Esophagus muscularis mucosa (tissue), 4 donors: ENCODE measurements at places on chromosomes 13 and 19. TPM values are rescaled to one million over a fixed set of nuclear protein-coding genes. Genes with fewer than 3 reads are reported as not detected.

- H3K4me1 ChIP-seq = peaks cover 32% of the 10 kb centered on the region
- peaks cover 36% of the 10 kb centered on the region for H3K36me3 ChIP-seq
- peak overlapping the region; percentile 94 for H3K27ac ChIP-seq
- peak overlapping the region; percentile 56 for H3K4me3 ChIP-seq
- H3K27me3 ChIP-seq = no peaks in the 10 kb centered on the region
Measured at GRCh38 chr19:48480558-48481500, 11.7 kb downstream of the CYTH2 start.

DNA sequence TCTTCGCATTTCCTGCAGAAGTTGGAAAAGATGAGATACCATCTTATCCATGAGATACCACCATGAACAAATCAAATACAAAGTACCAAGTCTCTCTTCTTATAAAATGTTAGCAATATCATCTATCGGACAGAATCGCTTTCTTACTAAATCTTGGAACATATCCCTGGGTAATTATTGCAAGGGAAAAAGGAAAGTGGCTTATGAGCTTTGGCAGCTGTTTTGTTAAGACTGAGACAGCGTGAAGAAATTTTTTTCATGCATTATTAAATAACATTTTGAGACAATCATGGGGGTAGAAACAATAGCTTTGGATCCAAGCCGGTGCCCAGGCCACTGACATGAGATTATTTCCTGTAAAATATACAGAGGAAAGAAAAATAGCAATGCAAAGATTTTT is 84.5 kb downstream of the DOCK9 start:
- H3K36me3 ChIP-seq = peaks cover 71% of the 10 kb centered on the region
- no peak overlapping the region for H3K4me3 ChIP-seq
- no peak overlapping the region for H3K27ac ChIP-seq
- peaks cover 13% of the 10 kb centered on the region for H3K4me1 ChIP-seq

The ZNF57 gene
- 2.2 TPM for total RNA-seq

The B3GNT8 gene
- 7.8 TPM for total RNA-seq

GRCh38 chr19:35124098-35125060 is 8.8 kb downstream of the FXYD3 start:
- DNase-seq = peak; percentile 95
- H3K4me1 ChIP-seq = peaks cover 59% of the 10 kb centered on the region
- H3K4me3 ChIP-seq = peak overlapping the region; percentile 61

The CABP5 gene
- total RNA-seq = not detected

DNA sequence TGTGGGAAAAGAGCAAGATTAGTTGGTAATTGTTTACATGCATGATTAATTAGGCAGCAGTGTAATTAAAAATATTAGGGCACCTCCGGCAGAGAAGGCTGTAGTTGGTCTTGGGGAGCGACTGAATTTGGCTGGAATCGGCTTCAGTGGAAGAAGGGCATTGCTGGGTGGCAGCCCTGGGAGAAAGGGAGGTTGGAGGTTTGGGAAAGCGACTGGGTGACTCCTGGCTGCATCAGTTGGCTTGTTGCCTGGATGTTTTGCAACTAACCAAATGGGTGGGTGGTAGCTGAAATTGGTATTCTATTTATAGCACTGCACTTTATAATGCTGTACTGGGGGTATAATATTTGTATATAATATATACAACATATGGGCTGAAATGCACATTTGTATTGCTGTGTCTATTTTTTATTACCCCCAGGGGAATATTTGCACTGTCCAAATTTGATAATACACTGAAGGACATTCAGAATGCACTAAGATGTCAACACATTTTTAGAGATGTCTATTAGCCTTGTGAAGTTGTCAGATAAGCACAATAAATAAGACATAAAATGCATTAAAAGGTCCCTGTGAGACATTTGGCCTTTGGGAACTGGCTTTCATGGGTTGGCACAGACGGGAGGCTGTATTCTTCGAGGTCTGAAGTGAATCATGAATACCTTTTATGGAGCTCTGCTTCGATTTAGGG is 1.7 kb downstream of the B3GLCT start:
- H3K4me3 ChIP-seq = no peak overlapping the region
- peak overlapping the region; percentile 95 for H3K27ac ChIP-seq
- DNase-seq = no peak

- peak overlapping the region; percentile 71 for H3K27ac ChIP-seq
- H3K27me3 ChIP-seq = no peaks in the 10 kb centered on the region
- peaks cover 15% of the 10 kb centered on the region for H3K4me1 ChIP-seq
- DNase-seq = no peak
- no peaks in the 10 kb centered on the region for H3K36me3 ChIP-seq
- H3K4me3 ChIP-seq = peak overlapping the region; percentile 73
Measured at GRCh38 chr13:36130552-36131221, 495 bp downstream of the DCLK1 start.

- peaks cover 16% of the 10 kb centered on the region for H3K27me3 ChIP-seq
- H3K27ac ChIP-seq = peak overlapping the region; percentile 83
- DNase-seq = no peak
- no peak overlapping the region for H3K4me3 ChIP-seq
- peaks cover 5% of the 10 kb centered on the region for H3K36me3 ChIP-seq
- H3K4me1 ChIP-seq = peaks cover 75% of the 10 kb centered on the region
Measured at GRCh38 chr19:1858412-1859081, 4.8 kb downstream of the KLF16 start.

DNA sequence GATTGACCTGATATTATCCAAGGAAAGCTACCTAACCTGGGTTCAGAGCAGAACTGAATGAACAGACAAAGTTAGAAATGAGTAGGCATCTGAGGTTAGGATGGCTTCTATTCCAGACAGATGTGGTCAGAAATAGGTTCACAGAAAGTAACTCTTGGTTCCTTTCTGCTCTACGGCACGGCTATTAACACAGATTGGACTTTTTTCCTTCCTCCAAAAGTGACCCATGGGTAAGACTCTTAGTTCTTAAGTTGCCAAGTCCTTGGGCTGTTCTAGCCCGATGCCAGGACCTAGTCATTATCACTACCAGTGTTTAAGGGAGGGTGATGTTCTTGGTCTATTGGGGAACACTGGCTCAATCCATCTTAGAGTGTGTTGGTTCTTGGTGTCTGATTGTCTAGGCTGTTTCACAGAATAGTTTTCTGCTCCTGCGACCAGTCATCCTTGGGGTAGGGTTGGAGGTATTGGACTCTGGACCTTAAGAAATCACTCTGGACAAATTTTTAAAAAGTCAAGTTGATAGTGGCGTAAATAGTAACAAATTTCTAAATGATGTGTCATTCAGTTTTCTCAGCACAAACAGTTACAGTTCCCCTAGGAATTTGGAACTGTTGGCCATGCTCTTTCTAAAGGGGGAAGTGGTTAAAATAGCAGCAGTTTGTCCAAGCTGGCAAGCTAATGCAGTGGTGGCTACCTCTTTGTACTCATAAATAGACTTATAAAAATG is 60.1 kb upstream of the MYCBP2 start:
- H3K4me3 ChIP-seq = no peak overlapping the region
- DNase-seq = no peak

The ZFP14 gene
- 4.0 TPM for total RNA-seq

- H3K27ac ChIP-seq = peak overlapping the region; percentile 99
- no peaks in the 10 kb centered on the region for H3K27me3 ChIP-seq
- H3K4me3 ChIP-seq = peak overlapping the region; percentile 85
- peaks cover 50% of the 10 kb centered on the region for H3K36me3 ChIP-seq
- DNase-seq = no peak
- peaks cover 7% of the 10 kb centered on the region for H3K4me1 ChIP-seq
Measured at GRCh38 chr19:5789886-5790558, 941 bp downstream of the DUS3L start.

The GPR183 gene
- total RNA-seq = 21.4 TPM

GRCh38 chr19:20233105-20233504 is 66.1 kb downstream of the ZNF486 start:
- H3K27ac ChIP-seq = no peak overlapping the region
- no peak for DNase-seq
- H3K4me1 ChIP-seq = peaks cover 7% of the 10 kb centered on the region

- no peak for DNase-seq
- no peaks in the 10 kb centered on the region for H3K27me3 ChIP-seq
- H3K4me1 ChIP-seq = peaks cover 4% of the 10 kb centered on the region
Measured at GRCh38 chr19:11299946-11300810, 4.2 kb downstream of the TSPAN16 start.

The CFAP97D2 gene
- total RNA-seq = not detected

DNA sequence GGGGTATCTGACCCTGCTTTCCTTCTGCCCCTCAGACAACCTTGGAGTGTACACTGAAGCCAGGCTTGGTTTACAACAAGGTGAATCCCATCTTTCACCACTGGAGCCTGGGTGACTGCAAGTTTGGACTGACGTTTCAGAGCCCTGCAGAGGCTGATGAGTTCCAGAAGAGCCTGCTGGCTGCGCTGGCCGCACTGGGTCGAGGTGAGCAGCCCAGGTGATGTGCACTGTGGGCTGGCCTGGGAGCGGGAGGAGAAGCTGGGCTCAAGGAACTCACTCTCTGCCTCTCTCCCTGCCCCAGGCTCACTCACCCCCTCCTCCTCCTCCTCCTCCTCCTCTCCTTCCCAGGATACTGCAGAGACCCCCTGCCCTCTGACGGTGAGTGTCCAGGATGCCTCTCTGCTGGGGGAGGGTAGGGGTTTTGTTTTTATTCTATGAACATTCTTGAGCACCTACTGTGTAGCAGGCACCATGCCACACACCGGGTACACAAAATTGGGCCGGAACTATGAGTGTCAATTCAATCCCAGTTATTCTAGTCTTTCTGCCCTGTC is 3.5 kb downstream of the SPRED3 start:
- H3K27ac ChIP-seq = no peak overlapping the region
- no peak overlapping the region for H3K4me3 ChIP-seq
- no peak for DNase-seq
- no peaks in the 10 kb centered on the region for H3K36me3 ChIP-seq
- H3K27me3 ChIP-seq = peaks cover 56% of the 10 kb centered on the region

The TTYH1 gene
- total RNA-seq = 0.83 TPM

The N4BP2L1 gene
- 12.5 TPM for total RNA-seq

DNA sequence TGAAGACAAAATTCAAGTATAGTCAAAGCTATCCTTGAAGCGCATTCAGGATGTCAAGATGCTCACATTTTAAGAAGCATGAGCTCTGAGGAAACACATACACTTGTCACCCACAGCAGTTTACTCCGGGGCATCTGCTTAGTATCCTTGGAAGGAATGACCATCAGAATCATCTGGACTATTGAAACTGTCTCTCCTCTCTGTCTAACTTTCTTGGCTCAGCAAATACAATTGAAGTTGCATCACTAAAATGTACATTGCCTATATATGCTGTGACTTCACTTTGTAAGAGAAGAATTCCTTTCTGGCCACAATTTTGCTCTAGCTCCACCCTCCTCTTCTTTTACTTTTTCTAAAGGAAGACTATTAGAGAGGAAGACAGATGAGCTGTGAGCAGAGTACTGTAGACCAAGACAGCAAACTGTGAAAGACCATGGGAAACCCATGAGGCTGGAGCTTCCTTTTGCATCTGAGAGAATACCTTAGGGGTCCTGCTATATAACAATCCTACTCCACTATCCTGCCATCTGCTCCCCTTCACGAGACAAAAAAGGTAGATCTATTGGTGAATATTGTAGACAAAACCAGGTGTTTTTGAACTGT is 906.3 kb downstream of the PCDH9 start:
- no peaks in the 10 kb centered on the region for H3K27me3 ChIP-seq
- no peak for DNase-seq
- H3K27ac ChIP-seq = no peak overlapping the region
- H3K36me3 ChIP-seq = no peaks in the 10 kb centered on the region
- no peaks in the 10 kb centered on the region for H3K4me1 ChIP-seq
- no peak overlapping the region for H3K4me3 ChIP-seq

- DNase-seq = no peak
- H3K4me3 ChIP-seq = no peak overlapping the region
- H3K36me3 ChIP-seq = no peaks in the 10 kb centered on the region
- peak overlapping the region; percentile 62 for H3K27ac ChIP-seq
- H3K27me3 ChIP-seq = no peaks in the 10 kb centered on the region
Measured at GRCh38 chr13:67148161-67148571, 82.0 kb downstream of the PCDH9 start.

GRCh38 chr13:100333141-100333540 is 244.2 kb downstream of the PCCA start:
- no peaks in the 10 kb centered on the region for H3K4me1 ChIP-seq
- no peak overlapping the region for H3K27ac ChIP-seq
- H3K4me3 ChIP-seq = no peak overlapping the region
- no peaks in the 10 kb centered on the region for H3K27me3 ChIP-seq
- DNase-seq = no peak

- no peak for DNase-seq
- no peaks in the 10 kb centered on the region for H3K4me1 ChIP-seq
- H3K4me3 ChIP-seq = no peak overlapping the region
- H3K27ac ChIP-seq = no peak overlapping the region
- H3K36me3 ChIP-seq = peaks cover 11% of the 10 kb centered on the region
Measured at GRCh38 chr13:49279885-49280284, 32.2 kb downstream of the CDADC1 start.

DNA sequence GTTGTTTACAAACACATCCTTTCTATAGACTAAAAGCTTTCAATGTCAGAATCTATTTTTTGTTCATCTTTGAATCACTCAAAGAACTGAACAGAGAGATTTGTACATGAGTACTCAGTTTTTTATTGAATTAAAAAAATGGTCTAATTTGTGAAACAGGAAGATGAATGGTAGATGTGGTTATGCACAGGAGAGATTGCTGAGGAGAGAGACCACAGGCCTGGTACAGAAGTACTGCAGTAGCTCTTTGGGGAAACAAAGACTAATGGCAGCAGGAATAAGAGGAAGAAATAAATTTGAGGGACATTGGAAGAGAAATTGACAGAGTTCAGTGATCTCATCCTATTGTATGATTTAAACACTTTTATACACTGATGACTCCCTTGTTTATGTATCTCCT is 222.0 kb upstream of the ARGLU1 start:
- peak; percentile 10 for DNase-seq
- no peak overlapping the region for H3K27ac ChIP-seq
- H3K27me3 ChIP-seq = no peaks in the 10 kb centered on the region
- no peaks in the 10 kb centered on the region for H3K36me3 ChIP-seq
- no peaks in the 10 kb centered on the region for H3K4me1 ChIP-seq

- DNase-seq = no peak
- no peak overlapping the region for H3K27ac ChIP-seq
- H3K36me3 ChIP-seq = no peaks in the 10 kb centered on the region
- no peak overlapping the region for H3K4me3 ChIP-seq
Measured at GRCh38 chr19:29596885-29597525, 9.1 kb upstream of the POP4 start.

DNA sequence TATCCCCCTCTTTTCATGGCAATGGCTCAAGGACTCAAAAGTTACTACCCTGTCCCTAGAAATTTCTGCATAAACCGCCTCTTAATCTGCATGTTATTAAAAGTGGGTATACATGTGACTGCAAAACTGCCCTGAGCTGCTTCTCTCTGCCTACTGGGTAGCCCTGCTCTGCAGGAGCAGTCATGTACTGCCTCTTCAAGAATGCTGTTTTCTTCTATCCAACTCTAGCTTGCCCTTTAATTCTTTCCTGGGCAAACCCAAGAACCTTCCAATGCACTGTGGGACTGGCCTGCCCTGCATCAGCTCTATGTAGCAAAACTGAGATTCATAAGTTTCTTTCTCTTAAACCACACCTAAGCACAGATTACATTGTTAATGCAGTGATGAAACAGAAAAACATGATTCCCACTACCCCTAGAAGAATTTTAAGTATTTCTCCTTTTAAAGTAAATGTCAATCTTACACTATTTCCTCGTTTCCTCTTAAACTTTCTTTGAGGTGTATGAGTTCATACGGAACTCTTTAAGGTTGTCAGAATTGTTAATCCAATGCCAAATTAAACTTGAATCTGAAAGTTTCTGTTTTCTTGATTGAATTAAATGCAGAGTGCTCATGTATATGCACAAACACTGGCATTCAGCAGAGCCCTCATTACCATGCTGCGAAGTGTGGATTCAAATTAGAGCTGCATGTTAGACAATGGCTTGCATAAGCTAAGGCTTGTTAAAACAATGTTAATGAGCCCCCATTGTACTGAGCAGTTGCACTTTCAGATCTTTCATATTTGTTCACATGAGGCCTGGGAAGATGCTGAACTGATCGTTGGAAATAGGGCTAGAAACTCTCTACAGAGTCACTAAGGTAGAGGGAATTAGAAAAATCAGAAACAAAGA is 669.9 kb upstream of the PCDH20 start:
- no peaks in the 10 kb centered on the region for H3K4me1 ChIP-seq
- no peaks in the 10 kb centered on the region for H3K36me3 ChIP-seq
